Activated T-helper 1 cell treated with anti-CD3 and anti-CD28 coated beads, Interleukin-12 subunit alpha, Interleukin-12 subunit beta, Interleukin-2, Interleukin-4 antibody, amounts not matched to agents 30 ng/mL and 10 ng/mL and 1 ng/mL, durations not matched to agents 14 hours and 24 hours and 36 hours (primary cell): ENCODE measurements at places on chromosomes 2 and 18.
A peak's percentile ranks its signal among the peaks of the same experiment; 100 is the strongest.

DNA sequence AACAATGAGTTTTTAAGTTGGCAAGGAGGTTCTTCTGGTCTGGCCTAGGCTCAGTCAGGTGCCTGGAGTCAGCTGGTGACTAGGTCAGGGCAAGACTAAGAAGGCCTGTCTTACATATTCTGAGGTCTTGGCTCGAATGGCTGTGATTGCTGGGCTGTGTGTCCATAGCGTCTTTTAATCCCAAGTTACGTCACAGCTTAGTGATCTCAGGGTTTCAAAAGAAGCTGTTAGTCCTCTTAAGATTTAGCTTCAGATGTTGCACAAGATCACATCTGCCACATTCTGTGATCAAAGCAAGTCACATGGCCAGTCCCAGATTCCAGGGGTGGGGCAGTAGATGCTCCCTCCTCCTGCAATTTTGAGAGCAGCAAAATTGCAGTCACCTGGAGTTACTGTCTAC is 61.3 kb downstream of the PKP4 start:
- peaks cover 6% of the 10 kb centered on the region for H3K36me3 ChIP-seq
- no peaks in the 10 kb centered on the region for H3K27me3 ChIP-seq
- H3K4me3 ChIP-seq = no peak overlapping the region
- H3K4me1 ChIP-seq = no peaks in the 10 kb centered on the region
- DNase-seq = no peak

DNA sequence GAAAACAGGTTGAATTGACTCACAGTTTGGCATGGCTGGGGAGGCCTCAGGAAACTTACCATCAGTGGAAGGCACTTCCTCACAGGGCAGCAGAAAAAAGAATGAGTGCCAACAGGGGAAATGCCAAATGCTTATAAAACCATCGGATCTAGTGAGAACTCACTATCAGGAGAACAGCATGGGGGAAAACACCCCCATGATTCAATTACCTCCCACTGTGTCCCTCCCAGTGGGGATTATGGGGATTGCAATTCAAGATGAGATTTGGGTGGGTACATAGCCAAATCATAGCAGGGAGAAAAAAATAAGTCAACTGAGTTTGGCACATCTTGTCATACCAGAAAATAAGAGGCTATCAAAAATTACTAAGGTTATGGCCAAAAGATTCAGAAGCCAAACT is 96.3 kb downstream of the TRIP12 start:
- no peak overlapping the region for H3K27ac ChIP-seq
- H3K4me1 ChIP-seq = peaks cover 37% of the 10 kb centered on the region
- DNase-seq = no peak
- H3K27me3 ChIP-seq = no peaks in the 10 kb centered on the region
- no peak overlapping the region for H3K4me3 ChIP-seq
- peaks cover 43% of the 10 kb centered on the region for H3K36me3 ChIP-seq

DNA sequence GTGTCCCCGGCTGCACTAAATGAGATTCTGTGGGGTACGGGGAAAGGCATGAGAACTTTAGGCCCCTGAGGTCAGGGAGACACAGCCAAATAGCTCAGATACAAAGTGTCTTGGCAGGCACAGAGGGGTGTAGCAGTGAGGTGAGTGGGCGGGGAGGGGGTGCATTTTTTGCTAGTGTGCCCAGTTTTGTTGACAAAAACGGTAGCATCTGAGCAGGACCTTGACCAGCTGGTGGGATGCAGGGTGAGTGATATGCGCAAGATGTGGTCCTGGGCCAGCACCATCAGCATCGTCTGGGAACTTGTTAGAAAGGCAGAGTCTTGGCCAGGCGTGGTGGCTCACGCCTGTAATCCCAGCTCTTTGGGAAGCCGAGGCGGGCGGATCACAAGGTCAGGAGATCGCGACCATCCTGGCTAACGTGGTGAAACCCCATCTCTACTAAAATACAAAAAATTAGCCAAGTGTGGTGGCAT is 127.3 kb upstream of the LGALSL start:
- peaks cover 82% of the 10 kb centered on the region for H3K4me1 ChIP-seq
- no peak for DNase-seq
- H3K4me3 ChIP-seq = peak overlapping the region; percentile 73
- peaks cover 11% of the 10 kb centered on the region for H3K27me3 ChIP-seq
- peak overlapping the region; percentile 97 for H3K27ac ChIP-seq

GRCh38 chr18:24015639-24016631 is 1.4 kb downstream of the TTC39C start:
- no peak for DNase-seq
- H3K27me3 ChIP-seq = no peaks in the 10 kb centered on the region
- H3K4me3 ChIP-seq = peak overlapping the region; percentile 92
- peaks cover 9% of the 10 kb centered on the region for H3K36me3 ChIP-seq
- peak overlapping the region; percentile 86 for H3K27ac ChIP-seq
- H3K4me1 ChIP-seq = peaks cover 77% of the 10 kb centered on the region

- no peaks in the 10 kb centered on the region for H3K4me1 ChIP-seq
- no peak overlapping the region for H3K27ac ChIP-seq
- H3K4me3 ChIP-seq = no peak overlapping the region
- H3K27me3 ChIP-seq = no peaks in the 10 kb centered on the region
- H3K36me3 ChIP-seq = no peaks in the 10 kb centered on the region
- no peak for DNase-seq
Observed at GRCh38 chr2:41206004-41206403, 754.1 kb upstream of the SLC8A1 start.

DNA sequence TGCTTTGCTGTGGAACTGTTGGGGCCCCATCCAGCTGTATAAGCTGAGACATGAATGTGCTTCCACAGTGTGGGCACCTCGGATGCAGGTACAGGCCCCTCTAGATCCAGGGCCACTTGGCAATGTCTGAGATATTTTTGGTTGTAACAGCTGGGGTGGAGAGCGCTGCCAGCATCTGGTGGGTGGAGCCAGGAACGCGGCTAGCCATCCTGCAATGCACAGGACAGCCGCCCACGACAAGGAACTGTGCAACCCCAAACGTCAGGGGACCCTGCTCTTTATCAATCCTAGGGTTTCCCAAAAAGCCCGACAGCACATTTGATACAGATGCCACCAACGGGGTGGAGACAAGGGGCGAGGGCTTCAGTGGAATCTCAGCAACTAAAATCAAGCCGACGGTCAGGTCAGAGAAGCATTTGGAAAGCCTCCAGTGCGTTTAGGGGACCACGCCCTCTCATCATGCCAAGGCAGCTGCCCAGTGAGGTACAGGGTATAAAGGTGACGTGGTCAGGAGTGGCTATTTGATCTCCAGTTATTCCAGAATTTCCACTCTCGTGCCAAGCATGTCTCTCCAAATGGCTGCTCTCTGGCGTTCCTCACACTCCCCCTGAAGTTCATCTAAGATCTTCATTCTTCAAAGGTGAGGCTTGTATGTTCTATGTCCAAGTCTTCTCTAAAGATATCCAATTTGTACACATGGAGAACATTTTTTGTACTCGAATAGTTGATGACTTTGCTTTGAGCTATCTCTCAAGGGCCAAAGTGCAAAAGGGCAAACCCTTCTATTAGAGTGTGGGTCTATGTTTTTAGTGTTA is 55.7 kb downstream of the LRRFIP1 start:
- no peak overlapping the region for H3K27ac ChIP-seq
- no peak for DNase-seq
- no peak overlapping the region for H3K4me3 ChIP-seq
- peaks cover 22% of the 10 kb centered on the region for H3K4me1 ChIP-seq

DNA sequence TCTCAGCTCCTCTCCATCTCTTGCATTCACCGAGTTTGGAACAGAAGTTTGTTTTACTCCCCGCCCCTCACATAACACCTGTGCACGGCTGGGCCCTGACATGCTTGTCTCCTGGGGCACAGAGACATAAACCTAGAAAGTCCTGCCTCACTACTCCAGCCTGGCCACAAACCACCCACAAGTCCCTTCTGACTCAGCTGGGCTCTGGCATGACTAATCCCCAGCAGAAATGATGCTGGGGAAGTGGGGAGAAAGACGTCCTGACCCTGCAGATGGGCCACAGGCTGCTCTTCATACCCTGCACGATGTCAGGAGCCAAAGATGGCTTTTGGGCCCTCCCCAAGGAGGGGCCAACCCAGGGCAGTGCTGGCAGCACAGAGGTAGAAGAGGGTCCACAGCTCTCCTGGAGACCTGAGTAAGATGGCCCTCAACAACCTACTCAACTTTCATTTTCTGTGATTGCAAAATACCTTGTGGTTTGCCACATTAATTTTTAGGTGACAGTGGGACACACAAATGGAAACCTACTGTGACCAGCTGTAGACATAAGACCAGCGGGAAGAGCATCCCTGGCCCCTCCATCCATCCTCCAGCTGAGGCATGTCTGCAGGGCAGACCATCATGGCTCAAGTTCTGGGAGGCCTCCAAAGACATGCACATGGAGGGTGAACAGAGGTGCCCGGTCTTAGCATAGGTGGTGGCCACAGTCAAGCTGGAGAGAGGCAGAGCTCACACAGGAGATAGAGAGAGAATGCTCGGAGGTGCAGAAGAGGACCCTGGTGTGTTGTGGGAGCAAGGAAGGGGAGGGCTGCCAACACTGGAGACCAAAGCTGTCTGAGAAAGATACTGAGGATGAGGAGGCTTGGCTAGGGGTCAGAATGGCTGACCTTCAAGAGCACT is 40.0 kb downstream of the DNMT3A start:
- H3K4me1 ChIP-seq = peaks cover 40% of the 10 kb centered on the region
- H3K4me3 ChIP-seq = peak overlapping the region; percentile 53
- H3K36me3 ChIP-seq = peaks cover 51% of the 10 kb centered on the region
- DNase-seq = peak; percentile 76
- H3K27me3 ChIP-seq = no peaks in the 10 kb centered on the region

GRCh38 chr2:22902180-22902550 is 482.8 kb upstream of the KLHL29 start:
- H3K36me3 ChIP-seq = no peaks in the 10 kb centered on the region
- no peak overlapping the region for H3K27ac ChIP-seq
- H3K27me3 ChIP-seq = peaks cover 6% of the 10 kb centered on the region
- no peak overlapping the region for H3K4me3 ChIP-seq
- DNase-seq = no peak
- H3K4me1 ChIP-seq = no peaks in the 10 kb centered on the region

- no peak for DNase-seq
- no peaks in the 10 kb centered on the region for H3K36me3 ChIP-seq
- no peak overlapping the region for H3K4me3 ChIP-seq
Observed at GRCh38 chr2:46887028-46887885, 28.3 kb downstream of the MCFD2 start.

GRCh38 chr2:156489195-156489594 is 53.0 kb downstream of the GPD2 start:
- H3K4me3 ChIP-seq = no peak overlapping the region
- H3K27ac ChIP-seq = no peak overlapping the region
- peaks cover 9% of the 10 kb centered on the region for H3K36me3 ChIP-seq

DNA sequence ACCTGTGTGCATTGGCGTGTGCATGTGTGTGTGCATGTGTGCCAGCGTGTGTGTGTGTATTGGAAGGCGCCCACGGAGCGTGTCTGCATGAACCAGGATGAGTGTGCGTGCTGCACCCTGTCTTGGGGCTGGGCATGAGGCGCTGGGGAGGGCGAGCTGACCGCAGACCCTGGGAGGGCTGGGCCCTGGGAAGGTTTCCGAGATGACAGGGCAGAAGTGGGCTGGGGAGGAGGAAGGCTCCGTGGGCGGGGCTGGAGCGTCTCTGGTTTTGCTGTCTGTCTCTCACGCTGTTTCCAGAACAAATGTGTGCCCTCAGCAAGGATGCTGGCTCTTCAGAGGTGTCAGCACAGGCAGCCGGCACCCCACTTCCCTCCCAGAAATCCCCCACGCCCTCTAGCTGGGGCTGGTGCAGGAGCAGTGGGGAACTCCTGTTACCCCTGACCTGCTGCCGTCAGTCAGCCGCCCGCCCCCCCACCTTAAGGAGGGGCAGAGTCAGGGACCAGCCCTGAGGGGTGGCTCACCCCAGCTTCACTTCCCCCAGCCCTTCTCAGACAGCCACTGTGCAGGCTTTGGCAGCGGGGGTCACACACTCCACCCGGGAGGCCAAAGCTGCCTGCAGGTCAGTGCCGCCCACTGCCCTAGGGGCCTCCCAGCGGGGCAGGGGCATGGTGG is at the start of gene GPR35:
TSS of gene GPR35 (plus strand) at position 531 of the 672 bp plus-strand sequence. CDS start 4,473 bp downstream, outside the sequence.
- H3K36me3 ChIP-seq = peaks cover 7% of the 10 kb centered on the region
- H3K27ac ChIP-seq = peak within 1 kb of the TSS; percentile 83
- no peaks in the 10 kb centered on the region for H3K27me3 ChIP-seq
- peak; percentile 76 for DNase-seq
- peaks cover 47% of the 10 kb centered on the region for H3K4me1 ChIP-seq
- H3K4me3 ChIP-seq = peak within 1 kb of the TSS; percentile 69

- H3K4me3 ChIP-seq = no peak overlapping the region
- no peaks in the 10 kb centered on the region for H3K4me1 ChIP-seq
- no peak for DNase-seq
- H3K27me3 ChIP-seq = peaks cover 4% of the 10 kb centered on the region
- no peak overlapping the region for H3K27ac ChIP-seq
- no peaks in the 10 kb centered on the region for H3K36me3 ChIP-seq
Observed at GRCh38 chr2:173513107-173513727, 158.5 kb downstream of the CDCA7 start.

GRCh38 chr2:109318150-109318948 is 189.3 kb downstream of the SH3RF3 start:
- H3K4me3 ChIP-seq = no peak overlapping the region
- DNase-seq = no peak
- no peak overlapping the region for H3K27ac ChIP-seq

- no peaks in the 10 kb centered on the region for H3K4me1 ChIP-seq
- no peaks in the 10 kb centered on the region for H3K36me3 ChIP-seq
- DNase-seq = no peak
- H3K27me3 ChIP-seq = peaks cover 26% of the 10 kb centered on the region
- no peak overlapping the region for H3K27ac ChIP-seq
Observed at GRCh38 chr18:63575681-63576080, 11.5 kb upstream of the SERPINB13 start.

GRCh38 chr2:25226827-25227226 is 58.4 kb upstream of the POMC start:
- peaks cover 12% of the 10 kb centered on the region for H3K4me1 ChIP-seq
- no peak overlapping the region for H3K4me3 ChIP-seq
- no peak for DNase-seq
- no peak overlapping the region for H3K27ac ChIP-seq
- H3K36me3 ChIP-seq = peaks cover 6% of the 10 kb centered on the region

GRCh38 chr18:9428301-9428706 is 47.0 kb upstream of the RALBP1 start:
- DNase-seq = no peak
- no peaks in the 10 kb centered on the region for H3K36me3 ChIP-seq
- H3K4me1 ChIP-seq = no peaks in the 10 kb centered on the region
- no peak overlapping the region for H3K27ac ChIP-seq

DNA sequence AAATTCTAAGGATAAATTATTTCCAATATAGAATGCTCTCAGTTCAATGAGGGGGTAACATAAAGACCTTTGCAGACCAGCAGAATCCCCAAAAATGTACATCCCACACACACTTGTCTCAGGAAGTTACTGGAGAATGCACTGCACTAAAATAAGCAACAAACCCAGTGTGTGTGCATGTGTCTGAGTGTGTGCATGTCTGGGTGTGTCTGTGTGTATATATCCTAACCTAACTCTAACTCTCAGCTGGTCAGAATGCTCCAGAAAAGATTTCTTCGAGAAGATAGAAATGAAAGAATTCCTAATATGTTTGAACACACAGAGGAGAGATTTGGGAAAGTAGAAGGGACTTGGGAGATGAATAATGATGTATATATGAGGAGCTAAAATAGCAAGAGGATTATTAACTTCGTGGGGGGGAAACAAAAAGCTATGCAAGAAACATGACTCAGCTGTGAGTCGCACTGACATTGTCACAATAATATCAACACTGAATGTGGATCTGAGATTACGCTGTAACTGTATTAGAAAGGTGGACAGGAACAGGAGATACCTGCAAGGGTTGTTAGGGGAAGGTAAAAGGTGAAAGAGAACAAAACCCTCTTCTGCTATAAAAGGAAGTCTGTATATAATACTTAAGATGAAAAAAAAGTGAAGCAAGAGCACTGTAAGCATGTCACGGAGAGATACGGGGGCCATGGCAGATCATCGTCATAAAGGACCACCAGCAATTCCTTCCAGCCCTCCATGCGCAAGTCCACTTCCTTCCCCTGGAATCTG is 11.1 kb downstream of the COLEC12 start:
- H3K27ac ChIP-seq = no peak overlapping the region
- H3K4me1 ChIP-seq = no peaks in the 10 kb centered on the region
- DNase-seq = no peak
- no peaks in the 10 kb centered on the region for H3K36me3 ChIP-seq
- peaks cover 5% of the 10 kb centered on the region for H3K27me3 ChIP-seq
- no peak overlapping the region for H3K4me3 ChIP-seq
